ENCODE measurements at places on chromosomes 5 and 9.

- no peak for DNase-seq
These were observed 106.0 kb downstream of the C9orf50 start for GRCh38 chr9:129514891-129515290.

GRCh38 chr5:77427998-77428397 is 64.1 kb downstream of the WDR41 start:
- no peak for DNase-seq

- DNase-seq = no peak
These were observed 68.9 kb downstream of the PHF2 start for GRCh38 chr9:93645149-93645889.

GRCh38 chr5:111530298-111530740 is 18.0 kb upstream of the STARD4 start:
- DNase-seq = peak; percentile 74

GRCh38 chr5:150164211-150164980 is 2.2 kb upstream of the CDX1 start:
- DNase-seq = no peak

DNA sequence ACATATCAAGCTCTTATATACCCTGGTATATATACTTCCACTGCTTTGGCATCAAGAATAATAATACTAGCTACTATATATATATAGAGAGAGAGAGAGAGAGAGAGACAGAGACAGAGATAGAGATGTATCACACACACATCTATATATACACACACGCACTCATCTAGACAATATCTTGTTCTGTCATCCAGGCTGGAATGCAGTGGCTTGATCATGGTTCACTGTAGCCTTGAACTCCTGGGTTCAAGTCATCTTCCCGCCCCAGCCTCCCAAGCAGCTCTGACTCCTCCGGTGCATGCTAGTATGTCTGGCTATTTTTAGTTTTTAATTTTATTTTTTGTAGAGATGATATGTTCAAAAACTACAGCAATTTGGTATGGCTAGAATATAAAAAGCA is 22.5 kb downstream of the ANKHD1 start:
- DNase-seq = no peak

DNA sequence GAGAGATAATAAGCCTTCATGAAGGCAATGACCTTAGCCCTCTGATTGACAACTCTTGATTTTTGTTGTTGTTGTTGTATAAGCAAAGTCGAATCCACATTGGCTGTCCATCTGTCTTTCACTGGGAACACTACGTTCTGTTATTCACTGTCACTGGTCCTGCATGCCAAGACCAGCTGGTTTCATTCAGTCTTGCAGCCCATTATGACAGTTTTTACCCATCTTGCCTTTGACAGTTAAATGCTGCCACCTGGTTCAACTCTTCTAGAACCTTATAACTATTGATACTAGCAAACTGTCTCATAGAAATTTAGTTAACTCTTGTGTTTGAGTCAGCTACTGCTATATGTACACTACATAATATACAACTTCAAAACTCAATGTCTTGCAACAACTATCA is 382.3 kb upstream of the CDH10 start:
- no peak for DNase-seq

GRCh38 chr5:59640411-59640810 is 253.1 kb downstream of the PDE4D start:
- no peak for DNase-seq

DNA sequence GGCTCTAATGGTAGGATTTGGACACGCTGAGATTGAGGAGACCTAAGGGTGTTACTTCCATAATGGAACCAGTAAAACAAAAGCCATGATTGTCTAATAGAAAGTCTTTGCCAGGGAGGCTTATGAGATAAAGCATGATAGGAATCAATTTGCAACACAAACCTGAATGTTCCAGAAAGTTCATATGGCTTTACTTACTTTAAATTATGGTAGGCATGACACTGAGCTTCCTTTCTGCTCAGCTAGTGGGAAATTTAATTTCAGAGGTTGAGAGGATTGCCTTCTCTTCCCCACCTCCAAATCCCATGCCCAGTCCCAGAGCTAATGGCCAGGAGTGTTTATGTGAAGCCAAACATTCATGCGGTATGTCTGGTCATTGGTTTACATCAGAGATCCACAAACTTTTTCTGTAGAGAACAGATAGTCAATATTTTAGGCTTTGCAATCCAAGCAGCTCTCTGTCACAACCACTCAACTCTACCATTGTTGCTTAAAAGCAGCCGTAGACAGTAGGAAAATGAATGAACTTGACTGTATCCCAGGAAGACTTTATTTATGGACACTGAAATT is 114.5 kb downstream of the UGCG start:
- no peak for DNase-seq

DNA sequence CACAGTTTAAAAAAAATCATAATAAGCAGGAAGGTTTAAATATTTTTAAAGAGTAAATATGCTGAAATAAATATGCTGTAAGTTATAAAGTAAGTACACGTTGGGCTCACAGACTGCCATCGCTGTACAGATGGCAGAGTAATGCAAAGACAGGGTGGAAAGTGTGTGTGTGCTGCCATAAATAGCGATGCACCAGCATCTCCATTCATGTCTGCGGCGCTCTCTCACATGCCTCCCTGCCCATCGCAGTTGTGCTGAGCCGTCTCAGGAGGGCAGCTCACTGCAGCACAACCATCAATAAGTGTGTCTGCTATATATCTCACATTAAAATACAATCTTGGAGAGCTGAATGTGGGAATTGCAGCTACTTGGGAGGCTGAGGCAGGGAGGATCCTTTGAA is 14.3 kb downstream of the MOCS2 start:
- DNase-seq = no peak

DNA sequence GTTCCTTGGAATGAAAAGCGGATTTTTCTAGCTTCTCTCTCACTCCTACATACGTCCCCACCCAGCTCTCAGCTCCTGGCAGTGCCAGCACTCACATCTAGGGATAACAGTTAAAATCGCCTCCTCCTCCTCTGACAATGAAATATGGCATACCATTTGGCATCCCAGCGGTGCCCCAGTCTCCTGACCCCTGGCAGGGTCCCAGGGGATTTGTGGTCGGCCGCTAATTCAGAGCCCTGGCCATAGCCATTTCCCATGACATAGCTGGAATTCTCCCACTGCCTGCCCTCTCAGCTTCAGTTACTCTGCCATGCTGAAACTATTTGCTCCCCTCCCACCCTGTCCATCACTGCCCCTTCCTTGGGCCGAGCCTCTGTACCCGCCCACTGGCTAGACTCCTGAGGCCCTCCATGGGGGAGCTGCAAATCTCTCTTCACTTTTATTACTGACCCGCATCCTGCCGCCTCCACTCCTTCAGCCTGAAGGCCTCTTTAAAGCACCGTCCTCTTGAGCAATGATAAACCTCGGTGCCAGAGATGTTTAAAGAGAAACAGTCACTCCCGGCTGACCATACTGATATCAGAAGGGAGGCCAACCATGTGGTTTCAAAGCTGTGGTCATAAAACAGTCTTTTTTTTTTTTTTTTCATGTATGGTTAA is 139.8 kb downstream of the SLIT3 start:
- no peak for DNase-seq

- no peak for DNase-seq
These were observed 16.0 kb upstream of the IL33 start for GRCh38 chr9:6199596-6199995.

- DNase-seq = peak; percentile 42
These were observed 129.0 kb downstream of the SNX18 start for GRCh38 chr5:54646356-54647101.

- DNase-seq = no peak
These were observed 46.7 kb downstream of the RASGEF1C start for GRCh38 chr5:180162304-180162661.

DNA sequence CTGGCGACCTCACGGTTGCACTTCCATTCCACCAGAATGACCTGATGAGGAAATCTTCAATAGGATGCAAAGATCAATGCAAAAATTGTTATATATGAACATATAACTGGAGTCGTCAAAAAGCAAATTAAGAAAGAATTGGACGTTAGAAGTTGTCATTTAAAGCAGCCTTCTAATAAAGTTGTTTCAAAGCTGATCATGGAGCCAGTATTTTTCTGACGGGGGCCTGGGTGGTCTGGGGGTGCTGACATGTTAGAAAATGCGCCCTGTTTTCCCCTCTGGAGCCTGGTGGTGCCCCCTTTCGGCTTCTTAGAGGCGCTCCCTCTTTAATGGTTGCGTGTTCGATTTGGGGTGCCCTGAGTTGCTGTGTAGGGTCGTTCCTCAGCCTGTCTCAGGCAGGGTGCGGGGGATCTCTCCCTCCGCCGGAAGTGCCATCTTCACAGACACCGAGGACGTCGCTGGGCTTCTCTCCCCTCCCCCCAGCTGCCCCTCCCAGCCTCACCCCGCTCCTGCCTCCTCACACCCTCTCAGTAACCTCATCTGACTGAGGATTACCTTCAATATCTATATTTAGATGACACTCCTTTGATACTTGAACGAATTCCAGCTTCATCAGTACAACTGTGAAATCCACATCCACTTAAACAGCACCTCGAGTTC is 18.3 kb downstream of the PTGES2 start:
- no peak for DNase-seq

- no peak for DNase-seq
These were observed 452.4 kb upstream of the GRAMD2B start for GRCh38 chr5:125970631-125971307.

GRCh38 chr9:86175223-86175622 is 75.9 kb upstream of the GOLM1 start:
- no peak for DNase-seq

DNA sequence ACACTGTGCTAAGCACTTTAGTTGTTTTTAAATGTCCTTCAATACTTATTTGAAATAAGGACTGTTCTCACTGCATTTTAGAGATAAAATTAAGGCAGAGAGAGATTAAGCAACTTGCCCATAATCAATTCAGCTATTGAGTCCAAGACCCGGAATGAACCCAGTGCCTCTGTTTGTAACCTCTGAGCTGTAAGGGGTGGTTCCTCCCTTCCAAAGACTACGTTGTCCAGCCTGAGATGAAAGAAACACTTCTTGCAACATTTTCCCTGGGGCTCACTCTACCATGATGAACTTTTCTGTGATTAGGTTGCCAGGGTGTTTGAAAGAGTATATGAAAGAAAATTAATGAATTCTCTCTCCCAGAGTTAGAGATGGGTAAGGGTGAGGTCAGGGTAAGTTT is 22.0 kb upstream of the MAP1B start:
- no peak for DNase-seq

DNA sequence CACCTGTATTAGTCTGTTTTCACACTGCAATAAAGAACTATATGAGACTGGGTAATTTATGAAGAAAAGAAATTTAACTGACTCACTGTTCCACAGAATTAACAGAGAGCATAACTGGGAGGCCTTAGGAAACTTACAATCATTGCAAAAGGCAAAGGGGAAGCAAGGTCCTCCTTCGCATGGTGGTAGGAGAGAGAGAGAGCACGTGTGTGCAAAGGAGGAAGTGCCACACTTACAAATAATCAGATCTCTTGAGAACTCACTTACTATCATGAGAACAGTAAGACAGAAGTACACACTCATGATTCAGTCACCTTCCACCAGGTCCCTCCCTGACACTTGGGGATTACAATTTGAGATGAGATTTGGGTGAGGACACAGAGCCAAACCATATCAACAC is 258.7 kb downstream of the TRIM32 start:
- DNase-seq = no peak

DNA sequence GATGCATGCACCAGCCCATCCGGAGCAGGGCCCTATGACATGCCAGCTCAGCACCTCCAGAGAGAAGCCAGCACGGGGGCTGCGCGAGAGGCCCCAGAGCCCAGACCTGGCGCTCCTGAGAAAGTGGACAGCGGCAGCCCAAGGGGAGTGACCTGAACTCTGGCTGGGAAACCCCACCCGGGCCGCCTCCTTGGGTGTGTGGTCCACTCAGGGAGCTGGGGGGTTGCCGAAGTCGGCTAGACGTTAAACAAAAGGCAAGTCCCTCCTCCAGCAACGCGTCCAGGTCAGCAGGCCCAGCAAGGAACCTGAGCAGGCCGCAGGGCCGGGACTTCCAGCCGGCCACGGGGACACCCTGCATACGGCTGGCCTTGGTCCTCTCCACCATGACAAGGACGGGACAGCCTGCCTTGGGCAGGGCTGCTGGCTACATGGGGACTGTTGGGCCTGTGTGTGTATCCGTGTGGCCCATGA is 35.7 kb downstream of the NACC2 start:
- DNase-seq = no peak

GRCh38 chr5:104062621-104063377 is 500.2 kb upstream of the NUDT12 start:
- DNase-seq = no peak

DNA sequence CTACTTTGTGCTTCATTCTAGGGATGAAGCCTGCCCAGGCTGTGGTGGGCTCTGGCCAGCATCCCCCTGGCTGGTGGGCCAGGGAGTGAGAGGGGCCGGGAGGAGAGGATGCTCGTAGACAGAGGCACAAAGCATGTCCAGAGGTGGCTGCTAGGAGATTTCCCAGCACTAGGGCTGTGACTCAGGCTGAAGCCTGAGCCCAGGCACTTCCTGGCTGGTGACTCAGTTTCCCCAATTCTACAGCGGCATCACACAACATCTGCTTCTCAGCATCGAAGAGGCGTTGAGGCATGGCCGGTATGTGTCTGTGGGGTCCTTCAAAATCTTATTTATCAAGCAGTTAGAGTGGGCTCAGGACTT is 55.6 kb downstream of the DUSP1 start:
- no peak for DNase-seq

GRCh38 chr5:148833122-148833521 is 6.7 kb downstream of the ADRB2 start:
- DNase-seq = no peak

DNA sequence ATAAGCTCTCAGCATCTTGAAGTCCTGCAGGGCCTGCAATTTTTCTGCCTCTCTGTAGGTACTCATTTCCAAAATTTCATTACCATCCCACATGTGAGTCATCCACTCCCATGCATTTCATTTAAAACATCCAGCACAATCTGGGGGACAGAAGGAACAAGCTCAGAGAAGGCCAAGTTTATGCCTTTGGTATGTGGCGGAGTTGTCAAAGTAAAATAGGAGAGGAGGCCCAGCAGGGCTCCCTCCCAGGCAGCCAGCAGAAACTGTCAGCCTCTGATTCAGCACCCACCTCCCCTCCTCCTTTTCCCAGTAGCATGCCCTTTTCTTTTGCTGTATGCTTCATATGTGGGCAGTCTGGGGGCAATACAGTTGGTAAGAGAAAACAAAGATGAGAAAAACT is 126.4 kb upstream of the ZNF366 start:
- DNase-seq = no peak

DNA sequence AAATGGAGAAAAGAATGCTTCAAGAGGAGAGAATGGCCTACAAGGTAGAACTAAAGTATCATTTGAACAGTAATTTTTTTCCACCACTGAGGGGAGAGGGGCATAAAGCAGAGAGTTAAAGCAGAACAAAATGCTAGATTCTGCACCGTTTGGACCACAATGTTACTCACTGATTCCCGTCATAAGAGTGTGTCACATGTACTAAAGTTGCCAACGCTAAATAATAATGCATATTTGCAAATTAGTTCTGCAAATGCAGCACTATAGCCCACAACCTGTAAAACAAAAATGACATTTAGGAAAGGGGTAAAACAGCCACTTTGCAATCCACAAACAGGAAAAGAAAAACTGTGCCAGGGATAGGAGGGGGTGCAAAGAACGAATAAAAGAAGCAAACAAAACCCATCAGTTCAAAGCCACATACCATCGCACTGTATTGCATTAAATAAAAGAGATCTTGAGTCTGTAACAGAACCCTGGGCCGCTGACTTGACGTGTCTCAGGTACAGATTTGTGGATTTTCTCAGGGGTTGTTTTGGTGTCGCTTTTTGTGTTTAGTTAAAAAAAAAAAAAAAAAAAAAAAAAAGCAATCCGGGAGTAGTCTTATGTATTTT is 7.7 kb upstream of the NFIB start:
- DNase-seq = no peak

- no peak for DNase-seq
These were observed 652.6 kb downstream of the CETN3 start for GRCh38 chr5:89756955-89757354.

All from activated T-helper 1 cell treated with Interleukin-2 at 50 U/mL for 16 hours (primary cell).